ENCODE measurements at places on chromosomes 2 and 18.

GRCh38 chr18:60200558-60200957 lies 172.0 kb downstream of the MC4R start:
- DNase-seq: no peak

- DNase-seq: no peak
These were observed 308.2 kb downstream of the FBXO15 start for GRCh38 chr18:73839441-73839840.

DNA sequence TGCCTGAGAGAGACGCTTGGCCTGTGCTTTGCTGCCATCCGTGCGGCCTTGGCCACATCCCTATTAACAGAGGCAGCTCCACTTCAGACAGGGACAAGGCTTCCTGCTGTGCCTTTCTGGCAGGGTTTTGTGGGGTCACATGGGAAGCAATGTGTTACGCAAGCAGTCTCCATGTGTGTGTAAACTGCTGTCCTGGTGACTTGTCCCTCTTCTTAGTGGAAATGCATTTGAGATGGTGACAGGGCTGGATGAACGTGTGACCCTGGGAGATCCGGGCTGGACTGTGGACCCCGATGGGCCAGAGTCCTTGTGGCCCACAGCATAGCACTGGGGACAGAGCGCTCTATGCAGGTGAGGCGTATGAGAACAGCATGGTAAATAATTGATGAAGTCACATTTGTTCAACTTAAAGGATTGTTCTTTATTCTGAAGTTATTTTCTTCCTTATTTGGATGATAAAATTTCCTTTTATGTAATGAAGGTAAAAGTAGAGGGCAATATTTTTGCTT lies 23.2 kb downstream of the ASB1 start:
- peak; percentile 63 for DNase-seq

GRCh38 chr2:12164689-12165088 lies 418.3 kb downstream of the LPIN1 start:
- no peak for DNase-seq

DNA sequence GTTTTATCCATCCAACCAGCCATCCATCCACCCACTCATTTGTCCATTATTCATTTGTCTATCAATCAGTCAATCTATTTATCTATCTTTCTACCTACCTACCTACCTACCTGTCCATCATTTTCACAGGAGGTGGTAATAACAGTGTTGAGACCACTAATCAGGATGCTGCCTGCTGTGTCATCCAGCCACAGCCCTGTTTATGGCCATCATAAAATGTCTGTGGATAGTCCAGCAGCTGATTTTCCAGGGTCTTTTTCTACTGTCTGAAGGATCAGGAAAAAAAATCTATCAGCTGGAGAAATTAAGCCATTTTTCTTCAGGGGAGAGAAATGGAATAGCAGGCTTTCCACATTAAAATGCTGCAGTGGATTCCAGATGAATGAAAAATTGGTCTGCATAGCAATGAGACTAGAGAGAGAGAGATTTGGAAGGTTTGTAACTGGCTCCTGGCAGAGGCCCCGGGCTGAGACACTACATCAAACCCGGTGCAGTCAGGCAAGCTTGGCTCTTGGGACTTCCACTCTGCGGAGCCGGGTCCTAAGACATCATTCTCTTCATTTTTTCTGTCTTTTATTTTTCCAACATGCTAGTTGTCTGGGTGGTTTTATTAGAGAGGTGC lies 33.0 kb upstream of the BOD1L2 start:
- no peak for DNase-seq

- no peak for DNase-seq
These were observed 369 bp downstream of the SMCHD1 start for GRCh38 chr18:2655954-2656236.

GRCh38 chr18:45505497-45506206 lies 109.6 kb upstream of the SLC14A2 start:
- no peak for DNase-seq

DNA sequence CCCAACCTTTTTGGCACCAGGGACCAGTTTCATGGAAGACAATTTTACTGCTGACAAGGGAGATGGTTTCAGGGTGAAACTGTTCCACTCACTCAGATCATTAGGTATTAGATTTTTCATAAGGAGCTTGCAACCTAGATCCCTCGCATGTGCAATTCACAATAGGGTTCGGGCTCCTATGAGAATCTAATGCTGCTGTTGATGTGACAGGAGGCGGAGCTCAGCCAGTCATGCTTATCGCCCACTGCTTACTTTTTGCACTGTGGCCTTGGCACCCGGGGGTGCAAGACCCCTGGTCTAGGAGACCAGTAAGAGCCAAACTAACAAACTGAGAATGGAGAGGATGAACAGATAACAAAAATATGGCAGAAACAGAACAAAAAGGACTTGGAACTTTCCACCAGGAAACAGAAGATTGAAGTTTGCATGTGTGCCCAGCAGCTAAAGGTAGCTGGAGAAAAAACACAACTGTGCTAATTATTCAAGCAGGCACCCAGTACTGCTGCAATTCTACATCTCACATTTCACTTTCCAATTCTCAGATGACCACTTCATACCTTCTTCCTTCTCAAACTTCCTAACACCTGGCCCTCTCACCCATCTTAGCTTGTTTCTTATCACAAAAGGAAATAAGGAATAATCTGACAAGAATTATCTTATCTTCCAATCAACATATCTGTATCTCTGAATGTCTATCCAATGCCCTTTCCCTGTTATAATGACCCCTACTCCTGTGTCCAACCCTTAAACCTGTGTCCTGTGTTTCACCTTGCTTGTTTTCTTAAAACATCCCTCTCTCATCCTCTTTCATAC lies 24.8 kb downstream of the SP3 start:
- DNase-seq: no peak

DNA sequence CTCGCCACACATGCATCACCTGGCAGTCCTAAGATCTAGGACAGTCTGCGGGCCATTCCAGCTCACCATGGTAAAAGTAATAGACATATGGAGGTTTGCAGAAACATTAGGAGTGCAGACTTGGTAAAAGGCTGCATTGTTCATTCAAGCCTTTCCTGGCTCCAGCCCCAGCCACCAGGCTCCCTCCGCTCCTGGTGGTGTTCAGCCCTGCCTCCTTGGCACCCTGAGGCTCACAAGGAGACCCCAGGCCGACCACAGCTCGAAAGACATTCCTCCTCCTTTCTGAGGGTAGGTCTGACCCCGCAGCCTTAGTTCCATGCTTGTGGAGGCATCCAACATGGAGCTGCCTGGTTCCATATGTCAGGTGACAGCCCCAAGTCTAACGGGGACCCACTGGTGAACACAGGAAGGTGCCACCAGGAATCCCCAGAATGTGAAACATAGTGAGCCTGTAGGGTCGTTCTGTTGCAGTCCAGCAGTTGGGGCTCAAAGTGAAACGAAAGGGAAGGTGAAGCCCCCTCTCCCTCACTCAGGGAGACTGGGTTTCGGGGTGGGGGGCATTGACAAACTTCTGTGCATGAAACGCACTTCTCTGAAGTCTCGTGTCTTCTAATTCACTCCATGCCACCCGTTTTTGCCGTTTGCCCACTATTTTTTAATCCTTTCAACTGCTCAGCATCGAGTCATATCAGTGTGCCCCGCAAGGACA lies 5.0 kb upstream of the SP100 start:
- peak; percentile 27 for DNase-seq

GRCh38 chr2:152247337-152247695 lies 71.8 kb upstream of the STAM2 start:
- DNase-seq: no peak

- no peak for DNase-seq
These were observed 2.7 kb upstream of the HNMT start for GRCh38 chr2:137961602-137962001.

- peak; percentile 67 for DNase-seq
These were observed 80.0 kb downstream of the EXOC6B start for GRCh38 chr2:72745679-72746368.

GRCh38 chr2:197205585-197206215 lies 104.9 kb downstream of the ANKRD44 start:
- peak; percentile 47 for DNase-seq

DNA sequence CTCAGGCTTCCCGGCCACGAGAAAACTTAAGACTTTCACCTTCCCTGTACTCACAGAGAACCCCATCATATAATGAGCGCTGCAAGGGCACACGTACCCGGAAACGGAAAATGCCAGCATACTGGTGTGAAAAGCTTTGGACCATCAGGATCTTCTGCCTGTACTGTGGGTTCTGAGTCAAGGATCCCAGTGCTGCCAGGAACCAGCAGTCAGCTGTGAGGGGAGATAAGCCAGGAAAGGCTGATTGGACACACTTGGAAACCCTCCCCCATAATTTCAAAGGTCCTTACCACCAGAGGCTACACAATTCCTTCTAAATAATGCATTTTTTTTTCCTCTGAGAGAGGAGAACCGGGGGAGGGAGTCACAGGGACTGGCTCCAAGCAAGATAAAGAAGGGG lies 31.4 kb downstream of the CAPN13 start:
- no peak for DNase-seq

DNA sequence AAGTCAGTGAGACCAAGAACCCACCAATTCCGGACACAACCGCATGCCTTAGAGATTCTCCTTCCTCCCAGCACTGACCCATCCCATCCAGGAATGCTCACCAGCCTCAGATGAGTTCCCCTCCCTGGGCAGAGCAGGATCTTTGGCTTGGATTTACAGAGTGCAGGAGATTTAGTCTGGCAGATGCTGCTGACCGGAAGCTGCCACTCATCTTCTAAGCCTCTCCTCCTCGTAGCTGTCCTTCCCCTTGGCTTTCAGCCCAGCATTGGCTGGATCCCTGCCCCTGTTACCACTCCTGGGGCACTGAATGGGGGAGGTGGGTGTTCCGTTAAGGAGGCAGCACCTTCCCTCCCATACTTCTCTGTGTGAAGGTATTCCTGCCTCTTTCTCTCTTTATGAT lies 53.2 kb downstream of the VWA3B start:
- no peak for DNase-seq

DNA sequence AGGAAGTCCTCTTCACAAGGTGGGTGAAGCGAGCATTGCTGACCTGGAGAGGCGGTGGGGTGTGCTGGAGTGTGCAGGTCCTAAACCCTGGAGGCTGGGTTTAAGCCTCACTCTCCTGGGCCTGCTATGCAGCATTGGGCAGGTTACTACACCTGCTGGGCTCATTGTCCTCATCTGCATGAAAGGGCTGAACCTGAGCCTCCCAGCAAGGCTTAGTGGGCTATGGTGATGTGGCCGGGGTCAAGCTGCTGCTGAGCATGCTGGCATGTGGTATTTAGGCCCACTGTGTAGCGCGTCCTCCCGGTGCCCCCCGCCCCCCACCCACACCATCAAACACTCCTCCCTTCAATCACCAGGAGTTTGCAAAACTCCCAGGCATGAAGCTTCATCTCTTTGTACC lies 37.3 kb downstream of the INHBB start:
- no peak for DNase-seq

- DNase-seq: no peak
These were observed 1441.6 kb downstream of the SUCLG1 start for GRCh38 chr2:83017366-83018090.

- DNase-seq: no peak
These were observed 84.1 kb downstream of the SPTBN1 start for GRCh38 chr2:54540194-54540593.
